Activated CD8-positive, alpha-beta memory T cell treated with anti-CD3 and anti-CD28 coated beads for 36 hours (primary cell): ENCODE measurements at places on chromosomes 7 and 10. TPM values are rescaled to one million over a fixed set of nuclear protein-coding genes. Genes with fewer than 3 reads are reported as not detected.

The BAIAP2L1 gene
- 0.82 TPM for total RNA-seq

The ITPRID1 gene
- total RNA-seq: not detected

The NPSR1 gene
- not detected for total RNA-seq

The ZCCHC24 gene
- total RNA-seq: 1.5 TPM

The TRIM74 gene
- total RNA-seq: 0.17 TPM

The GPR141 gene
- not detected for total RNA-seq

The RTKN2 gene
- 0.97 TPM for total RNA-seq

The ASB13 gene
- 10.1 TPM for total RNA-seq

The NSUN5 gene
- total RNA-seq: 68.0 TPM

The CPA1 gene
- total RNA-seq: not detected

The NKX2-3 gene
- total RNA-seq: not detected

The AKR1C1 gene
- total RNA-seq: 0.17 TPM

The LOXL4 gene
- total RNA-seq: not detected

The NRCAM gene
- total RNA-seq: 0.34 TPM

The CNPY1 gene
- not detected for total RNA-seq

The SLC26A5 gene
- not detected for total RNA-seq

The SCART1 gene
- total RNA-seq: 0.93 TPM

The NDUFB8 gene
- total RNA-seq: 311 TPM

The YKT6 gene
- total RNA-seq: 81.0 TPM

The GNAT3 gene
- total RNA-seq: not detected

The PDZD7 gene
- total RNA-seq: 0.27 TPM

The PHKG1 gene
- 1.6 TPM for total RNA-seq

The ANXA8L1 gene
- not detected for total RNA-seq

The NUTM2A gene
- 0.67 TPM for total RNA-seq

The RELN gene
- total RNA-seq: not detected

The LRRTM3 gene
- total RNA-seq: not detected

The FLNC gene
- total RNA-seq: 0.02 TPM

The ZNF365 gene
- total RNA-seq: 0.25 TPM

The LRIT1 gene
- not detected for total RNA-seq

The EEPD1 gene
- total RNA-seq: 0.48 TPM

The EMX2 gene
- not detected for total RNA-seq

The UNCX gene
- total RNA-seq: not detected

The FAM241B gene
- total RNA-seq: 9.6 TPM

The RBP4 gene
- total RNA-seq: not detected

The ERVW-1 gene
- not detected for total RNA-seq

The PTER gene
- total RNA-seq: 26.4 TPM

The A1CF gene
- not detected for total RNA-seq

The CNNM1 gene
- 0.38 TPM for total RNA-seq

The PRKCQ gene
- total RNA-seq: 44.8 TPM

The TMEM213 gene
- total RNA-seq: not detected

The VOPP1 gene
- total RNA-seq: 69.7 TPM

The CCDC172 gene
- total RNA-seq: not detected

The METTL27 gene
- not detected for total RNA-seq

The MBL2 gene
- total RNA-seq: not detected

The SMKR1 gene
- 9.0 TPM for total RNA-seq

The LIPK gene
- total RNA-seq: not detected

The VIPR2 gene
- total RNA-seq: 0.08 TPM

The MGAM2 gene
- not detected for total RNA-seq

The IGFBP1 gene
- not detected for total RNA-seq

The SPDYE5 gene
- total RNA-seq: not detected
